ENCODE measurements at places on chromosomes 2 and 18. TPM values are rescaled to one million over a fixed set of nuclear protein-coding genes. Genes with fewer than 3 reads are reported as not detected.

- peaks cover 3% of the 10 kb centered on the region for H3K27me3 ChIP-seq
- H3K36me3 ChIP-seq: no peaks in the 10 kb centered on the region
- no peak overlapping the region for H3K27ac ChIP-seq
- no peak overlapping the region for H3K4me3 ChIP-seq
- H3K4me1 ChIP-seq: peaks cover 12% of the 10 kb centered on the region
Observed at GRCh38 chr2:207490441-207490840, 39.3 kb upstream of the CREB1 start.

The RABL2A gene
- total RNA-seq: 17.0 TPM

DNA sequence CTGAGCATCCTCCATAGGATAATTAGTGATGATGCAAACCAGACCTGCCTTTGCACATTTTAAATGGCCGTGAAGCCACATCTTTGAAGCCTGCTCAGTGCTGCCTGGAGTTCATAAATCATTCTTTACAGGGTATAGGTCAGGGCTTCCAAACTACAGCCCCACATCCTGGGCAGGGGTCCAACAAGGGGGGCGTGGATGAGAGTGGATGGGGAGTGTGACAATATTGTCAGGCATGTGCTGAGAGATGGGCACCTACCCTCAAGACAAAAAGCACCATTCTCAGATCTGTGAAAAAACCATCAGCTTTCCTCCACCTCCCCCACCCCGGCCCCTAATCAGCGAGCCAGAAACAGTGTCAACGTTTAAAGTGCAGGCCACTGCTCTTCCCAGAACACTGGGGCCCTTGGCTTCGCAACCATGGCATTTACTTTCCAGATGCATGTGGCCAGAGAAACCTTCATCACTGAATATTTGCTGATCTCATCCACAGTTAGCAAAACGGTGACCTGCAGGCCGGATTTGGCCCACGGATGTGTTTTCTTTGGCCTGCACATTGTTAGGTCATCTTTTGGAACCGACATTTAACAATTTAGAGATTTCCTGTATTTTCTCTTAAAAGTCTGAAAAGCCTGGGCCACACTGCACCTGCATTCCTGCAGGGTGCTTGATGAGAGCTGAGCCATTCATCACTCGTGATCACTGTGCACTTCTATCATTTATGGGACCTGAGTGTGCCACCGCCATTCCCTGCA, 130.7 kb downstream of the ANKRD44 start:
- DNase-seq: no peak
- no peaks in the 10 kb centered on the region for H3K4me1 ChIP-seq
- no peak overlapping the region for H3K4me3 ChIP-seq
- no peak overlapping the region for H3K27ac ChIP-seq

DNA sequence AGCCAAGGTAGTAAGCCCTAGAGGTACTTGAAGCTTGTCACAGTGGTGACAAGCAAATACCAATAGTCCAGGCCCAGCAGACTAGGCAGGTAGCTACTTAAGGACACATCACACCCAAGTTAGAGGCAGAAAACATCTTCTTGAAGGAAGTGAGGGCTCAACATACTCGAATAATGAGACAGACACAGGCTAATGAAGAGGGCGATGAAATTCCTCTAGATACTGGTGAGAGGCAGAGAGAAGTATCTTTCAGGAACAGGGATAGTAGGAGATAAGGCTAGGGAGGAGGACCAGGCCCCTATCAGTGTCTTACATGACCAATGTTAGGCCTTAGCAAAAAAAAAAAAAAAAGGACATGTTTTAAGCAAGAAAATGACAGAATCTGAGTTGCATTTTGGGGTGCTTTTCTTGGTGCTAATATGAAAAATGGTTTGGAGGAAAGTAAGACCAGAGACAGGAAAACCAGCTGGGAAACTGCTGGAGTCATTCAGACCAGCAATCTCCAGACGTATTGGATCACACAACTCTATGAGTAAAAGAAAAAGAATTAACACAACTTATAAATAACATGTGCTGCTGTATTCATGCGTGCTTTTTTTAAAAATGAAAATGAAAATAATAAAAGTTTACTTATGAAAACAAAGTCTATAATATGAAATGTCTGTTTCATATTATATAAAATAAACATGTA, 37.7 kb downstream of the COBLL1 start:
- no peaks in the 10 kb centered on the region for H3K4me1 ChIP-seq
- no peaks in the 10 kb centered on the region for H3K36me3 ChIP-seq
- H3K27ac ChIP-seq: no peak overlapping the region
- no peaks in the 10 kb centered on the region for H3K27me3 ChIP-seq

The CD207 gene
- total RNA-seq: 0.51 TPM

DNA sequence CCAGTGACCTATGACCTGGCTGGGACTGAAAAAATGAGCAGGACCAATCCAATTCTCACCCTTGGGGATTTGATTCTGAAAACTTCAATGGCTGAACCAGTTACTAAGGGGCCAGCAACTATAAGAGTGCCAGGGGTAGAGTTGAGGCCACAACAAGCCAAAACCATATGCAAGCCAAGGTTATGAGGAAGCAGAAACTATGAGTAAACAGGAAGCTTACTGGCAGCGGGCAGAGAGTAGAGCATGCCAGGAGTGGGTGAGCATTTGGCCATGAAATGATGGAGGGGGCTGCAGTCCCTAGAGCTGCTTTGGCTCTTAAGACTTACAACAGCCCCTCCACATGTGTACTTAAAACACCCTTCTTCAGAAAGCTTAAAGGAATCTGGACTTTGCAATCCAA, 82.4 kb downstream of the RBMS1 start:
- H3K36me3 ChIP-seq: no peaks in the 10 kb centered on the region
- no peak overlapping the region for H3K4me3 ChIP-seq
- H3K27ac ChIP-seq: no peak overlapping the region
- peaks cover 21% of the 10 kb centered on the region for H3K27me3 ChIP-seq
- DNase-seq: no peak

DNA sequence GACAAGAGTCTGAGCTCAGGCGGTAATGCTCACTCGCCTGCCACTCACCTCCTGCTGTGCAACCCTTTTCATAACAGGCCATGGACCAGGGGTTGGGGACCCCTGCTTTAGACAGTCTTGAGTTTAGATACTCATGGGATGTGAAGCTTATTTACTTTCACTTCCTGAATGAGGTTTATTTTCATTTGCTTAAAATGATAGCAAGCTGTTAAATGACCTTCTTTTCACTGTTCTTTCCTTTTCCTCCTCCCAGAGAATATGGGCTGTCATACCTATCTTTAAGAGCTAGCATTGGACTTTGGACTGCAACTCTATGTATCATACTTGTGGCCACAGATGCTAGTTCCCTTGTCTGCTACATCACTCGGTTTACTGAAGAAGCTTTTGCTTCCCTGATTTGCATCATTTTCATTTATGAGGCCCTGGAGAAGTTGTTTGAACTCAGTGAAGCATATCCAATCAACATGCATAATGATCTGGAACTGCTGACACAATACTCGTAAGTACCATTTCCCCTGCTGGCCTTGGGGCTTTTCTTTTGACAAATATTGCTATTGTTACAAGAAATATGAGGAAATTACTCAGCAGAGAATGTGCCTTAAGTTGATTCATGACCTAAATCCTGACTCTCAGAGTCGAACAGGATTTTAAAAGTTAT, 168.5 kb downstream of the DPP4 start:
- no peak for DNase-seq
- peaks cover 10% of the 10 kb centered on the region for H3K36me3 ChIP-seq
- no peak overlapping the region for H3K4me3 ChIP-seq
- no peaks in the 10 kb centered on the region for H3K27me3 ChIP-seq
- peaks cover 8% of the 10 kb centered on the region for H3K4me1 ChIP-seq

The TMEM178A gene
- 12.5 TPM for total RNA-seq

GRCh38 chr2:99780276-99780675, 290.5 kb upstream of the REV1 start:
- peaks cover 35% of the 10 kb centered on the region for H3K36me3 ChIP-seq
- peaks cover under 1% of the 10 kb centered on the region for H3K27me3 ChIP-seq
- no peak overlapping the region for H3K4me3 ChIP-seq
- no peak for DNase-seq
- peaks cover 4% of the 10 kb centered on the region for H3K4me1 ChIP-seq
- H3K27ac ChIP-seq: no peak overlapping the region

DNA sequence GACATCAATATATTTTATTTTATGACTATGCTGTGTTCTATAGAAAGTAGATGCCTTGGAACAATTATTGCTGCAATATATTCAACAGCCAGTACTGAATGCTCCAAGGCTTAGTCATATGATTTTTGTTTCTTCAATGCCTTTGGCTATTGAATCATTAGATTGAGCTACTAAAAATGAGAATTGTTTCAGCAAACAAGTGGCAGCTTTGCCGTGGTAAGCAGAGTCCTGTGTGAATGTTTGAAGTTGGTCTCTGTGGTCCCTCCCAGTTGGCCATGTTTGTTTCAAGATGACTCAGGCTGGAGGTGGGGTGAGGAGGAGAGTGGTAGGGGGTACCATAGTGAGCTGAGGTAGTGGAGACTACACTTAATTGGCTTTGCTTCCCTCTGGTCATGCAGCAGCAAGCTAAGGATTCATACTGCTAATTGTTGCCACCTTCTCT, 198.6 kb upstream of the EPAS1 start:
- H3K4me1 ChIP-seq: no peaks in the 10 kb centered on the region
- H3K36me3 ChIP-seq: peaks cover 34% of the 10 kb centered on the region
- H3K27ac ChIP-seq: no peak overlapping the region
- no peak for DNase-seq
- no peak overlapping the region for H3K4me3 ChIP-seq

GRCh38 chr2:240195316-240195861, 54.9 kb upstream of the OTOS start:
- H3K27me3 ChIP-seq: peaks cover under 1% of the 10 kb centered on the region
- H3K27ac ChIP-seq: no peak overlapping the region
- no peak for DNase-seq
- H3K4me3 ChIP-seq: no peak overlapping the region

DNA sequence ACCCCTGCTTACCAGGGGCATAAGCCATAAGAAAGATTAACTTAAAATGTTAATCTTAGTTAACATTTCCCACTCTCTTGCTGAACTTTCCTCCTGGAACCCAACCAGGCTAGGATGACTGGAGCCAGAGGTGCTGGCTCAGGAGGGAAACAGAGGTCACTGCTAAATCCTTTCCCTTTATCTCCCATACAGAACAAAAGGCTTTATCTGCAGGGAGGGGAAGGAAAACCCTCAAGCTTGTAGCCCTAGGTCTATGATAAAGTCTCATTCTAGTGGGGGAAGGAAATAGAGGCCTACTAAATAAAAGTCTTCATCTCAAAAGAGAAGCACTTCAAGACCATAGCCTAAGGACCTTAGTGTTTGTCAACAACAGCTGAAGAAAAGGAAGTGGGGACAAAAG, 18.6 kb downstream of the HIBCH start:
- H3K4me1 ChIP-seq: no peaks in the 10 kb centered on the region
- no peak overlapping the region for H3K27ac ChIP-seq
- no peak overlapping the region for H3K4me3 ChIP-seq

The SP5 gene
- 1.8 TPM for total RNA-seq

The OR6B2 gene
- total RNA-seq: not detected

The TMEM87B gene
- total RNA-seq: 8.6 TPM

DNA sequence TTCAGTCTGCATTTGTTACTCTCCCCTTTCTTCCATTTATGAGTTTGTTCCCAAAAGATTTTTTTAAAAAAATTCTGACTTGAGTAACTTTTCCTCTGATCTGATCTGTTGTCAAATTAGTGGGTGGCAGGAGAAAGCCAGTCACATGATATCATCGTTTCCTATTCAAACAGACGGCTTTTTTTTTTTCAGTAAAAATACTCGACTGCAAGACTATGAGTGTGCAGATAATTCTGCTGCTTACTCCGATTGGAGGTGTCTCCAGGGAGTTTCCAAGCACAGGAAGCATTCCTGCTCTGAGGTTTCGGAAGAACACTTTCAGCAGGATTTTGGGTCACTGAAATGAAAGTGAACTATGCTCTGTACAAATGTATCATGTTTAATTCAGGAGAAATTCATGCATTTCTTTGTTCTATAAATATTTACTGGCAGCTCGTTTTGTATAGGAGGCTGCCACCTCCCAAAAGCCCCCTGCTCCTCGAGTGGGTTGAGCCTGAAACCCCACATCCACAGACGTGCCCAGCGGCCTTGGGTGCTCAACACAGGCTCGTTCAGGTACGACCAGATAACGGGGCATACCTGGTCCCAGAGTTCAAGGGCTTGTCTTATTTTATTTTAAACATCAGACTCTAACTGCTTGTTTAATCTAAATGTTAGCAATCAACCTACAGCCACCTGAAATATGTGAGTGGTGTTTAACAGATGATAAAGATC, 126.9 kb upstream of the ZNF516 start:
- H3K4me3 ChIP-seq: peak overlapping the region; percentile 58
- no peaks in the 10 kb centered on the region for H3K36me3 ChIP-seq
- no peak for DNase-seq
- peaks cover 33% of the 10 kb centered on the region for H3K4me1 ChIP-seq
- H3K27ac ChIP-seq: no peak overlapping the region

All from glutamatergic neuron (in vitro differentiated cells).